Spinal cord (tissue), 10 donors: ENCODE measurements at places on chromosomes 2 and 18.

DNA sequence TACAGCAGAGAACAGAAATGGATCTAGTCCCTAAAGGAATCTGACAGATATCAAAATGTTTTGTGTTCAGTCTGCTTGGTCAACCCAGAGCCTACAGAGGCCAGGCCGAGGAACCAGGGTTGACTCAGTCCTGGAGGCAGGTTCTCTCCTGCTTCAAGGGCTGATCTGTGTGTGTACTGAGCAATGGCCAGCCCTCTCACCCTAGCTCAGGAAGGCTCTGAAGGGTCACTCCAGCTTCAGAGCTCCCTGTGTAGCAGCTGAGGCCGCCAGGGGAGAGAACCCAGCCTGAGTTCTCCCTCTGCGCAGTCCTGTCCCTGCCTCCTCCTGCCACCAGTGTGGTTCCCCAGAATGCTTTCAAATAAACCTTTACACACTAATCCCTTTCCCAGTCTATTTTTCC, 41.1 kb downstream of the NEURL3 start:
- DNase-seq = no peak

DNA sequence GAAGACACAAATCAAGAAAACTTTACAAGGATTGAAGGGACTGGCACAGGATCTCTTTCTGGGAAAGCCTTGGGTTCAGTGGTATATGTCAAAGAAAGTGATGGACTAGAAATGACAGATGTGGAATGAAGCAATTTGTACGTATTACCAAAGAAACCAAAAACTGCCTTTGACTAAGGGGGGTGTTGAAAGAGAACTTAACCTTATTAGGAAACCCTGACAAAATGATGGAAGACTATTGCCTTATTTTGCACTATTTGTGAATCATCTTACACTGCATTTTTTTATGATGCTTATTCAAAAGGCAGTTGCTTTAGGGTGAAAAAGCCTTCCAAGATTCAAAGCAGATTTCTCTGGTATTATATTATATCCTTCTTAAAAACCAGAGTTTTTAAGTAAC, 4.0 kb downstream of the TSGA10 start:
- DNase-seq = no peak

DNA sequence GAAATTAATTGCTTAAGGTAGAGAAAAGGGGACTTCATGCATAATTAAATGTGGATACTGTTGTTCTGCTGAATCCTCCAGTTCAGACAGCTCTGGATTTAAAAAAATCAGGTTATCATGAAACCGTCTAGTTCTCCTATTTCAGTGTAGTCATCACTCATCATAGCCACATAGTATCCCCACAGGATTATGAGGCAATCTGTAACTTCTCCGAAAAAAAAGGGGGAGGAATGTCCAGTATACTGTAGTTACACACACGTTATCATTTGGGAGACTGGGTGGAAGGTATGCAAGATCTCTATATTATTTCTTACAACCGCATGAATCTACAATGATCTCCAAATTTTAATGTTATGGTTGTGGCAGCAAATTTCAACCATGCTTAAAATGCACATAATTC, 114.0 kb downstream of the HIBCH start:
- DNase-seq = no peak

DNA sequence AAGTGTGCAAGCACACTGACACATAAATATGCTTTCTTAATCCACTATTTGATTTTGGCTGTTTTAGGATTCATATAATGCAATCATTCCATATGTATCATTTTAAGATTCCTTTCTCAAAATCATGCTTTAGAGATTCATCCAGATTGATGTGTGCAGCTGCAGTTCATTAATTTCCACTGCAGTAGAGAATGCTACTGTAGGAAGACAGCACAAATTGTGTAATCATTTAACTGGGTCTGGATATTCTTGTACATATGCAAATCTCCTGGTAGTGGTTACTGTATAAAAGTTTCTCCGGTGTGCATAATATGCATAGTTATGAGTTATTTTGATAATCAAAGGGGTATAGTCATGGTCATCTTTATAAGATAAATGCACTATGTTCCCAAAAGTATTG, 502.5 kb upstream of the ACVR2A start:
- no peak for DNase-seq

DNA sequence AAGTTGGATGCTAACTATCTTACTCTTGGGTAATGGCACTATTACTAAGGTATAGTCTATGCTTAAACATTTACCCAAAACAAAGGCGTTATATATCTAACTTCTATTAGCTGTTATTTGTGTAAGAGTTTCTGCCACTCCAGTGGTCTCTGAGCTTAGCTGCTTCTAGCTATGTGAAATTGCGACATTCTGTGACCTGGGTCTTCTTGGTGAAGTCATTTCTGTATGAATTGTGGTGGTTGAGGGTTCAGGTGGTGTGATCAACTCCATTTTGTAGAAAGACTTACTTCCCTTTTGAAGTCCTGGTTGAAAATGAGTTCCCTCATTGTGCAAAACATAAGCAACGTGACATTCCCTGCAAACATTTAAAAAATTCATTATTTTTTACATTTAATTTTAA, 221.6 kb downstream of the PIK3C3 start:
- no peak for DNase-seq
